Glutamatergic neuron (in vitro differentiated cells): ENCODE measurements at places on chromosomes 5 and 9. TPM values are rescaled to one million over a fixed set of nuclear protein-coding genes. Genes with fewer than 3 reads are reported as not detected.

DNA sequence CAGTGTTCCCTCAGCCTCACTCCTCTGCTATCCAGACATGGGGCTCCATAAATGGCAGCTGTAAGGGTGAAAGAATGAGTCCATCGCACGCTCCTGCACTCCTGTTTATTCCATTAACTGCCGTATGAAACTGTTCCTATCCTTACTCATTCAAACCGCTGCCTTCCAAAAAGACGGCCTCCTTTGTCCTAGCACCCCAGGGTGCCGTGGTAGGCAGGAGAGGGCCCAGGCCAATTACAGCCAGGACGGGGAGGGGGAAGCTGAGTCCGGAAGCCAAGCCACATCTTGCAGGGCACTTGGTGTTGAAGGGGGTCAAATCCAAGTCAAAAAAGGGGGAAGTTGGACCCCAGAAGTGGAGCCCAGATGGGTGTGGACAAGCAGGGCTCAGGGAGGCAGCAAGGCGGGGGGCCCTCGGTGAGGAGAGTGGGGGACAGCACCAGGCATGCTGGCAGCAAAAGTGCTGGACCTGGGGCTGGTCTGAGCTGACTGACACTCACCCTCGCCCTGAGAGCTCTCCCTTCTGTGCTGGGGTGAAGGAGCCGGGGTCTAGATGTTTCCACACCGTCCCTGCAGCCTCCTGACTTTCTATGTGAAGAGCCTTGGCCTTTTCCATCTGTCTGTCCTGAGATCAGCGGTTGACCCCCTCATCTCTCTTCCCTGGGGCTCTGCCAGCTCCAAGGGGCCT, 63.3 kb downstream of the COL23A1 start:
- peaks cover 9% of the 10 kb centered on the region for H3K4me1 ChIP-seq
- H3K36me3 ChIP-seq, result peaks cover 4% of the 10 kb centered on the region
- peaks cover 2% of the 10 kb centered on the region for H3K27me3 ChIP-seq
- no peak overlapping the region for H3K4me3 ChIP-seq
- no peak overlapping the region for H3K27ac ChIP-seq

- H3K4me3 ChIP-seq, result no peak overlapping the region
- no peak overlapping the region for H3K27ac ChIP-seq
- peaks cover 2% of the 10 kb centered on the region for H3K27me3 ChIP-seq
Observed at GRCh38 chr9:83688921-83689320, 18.8 kb downstream of the UBQLN1 start.

DNA sequence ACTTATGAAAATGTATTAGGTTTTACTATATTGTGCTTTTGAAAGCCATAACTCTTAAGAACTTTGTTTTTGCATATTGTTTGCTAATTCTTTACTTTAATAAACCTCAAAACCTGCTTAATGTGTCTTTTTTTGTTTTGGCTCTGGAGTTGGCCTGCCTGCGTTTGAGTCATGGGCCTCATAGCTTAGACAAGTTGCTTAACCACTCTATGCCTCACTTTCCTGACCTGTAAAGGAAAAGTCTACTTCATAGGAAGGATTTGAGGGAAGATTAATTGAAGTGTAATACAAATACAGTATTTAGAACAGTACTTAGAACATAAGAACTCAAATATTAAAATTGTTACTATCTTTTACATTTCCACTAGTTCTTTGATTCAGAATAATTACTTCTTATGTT, 10.3 kb downstream of the SMIM32 start:
- no peak overlapping the region for H3K4me3 ChIP-seq
- no peaks in the 10 kb centered on the region for H3K27me3 ChIP-seq
- H3K4me1 ChIP-seq, result no peaks in the 10 kb centered on the region
- no peak overlapping the region for H3K27ac ChIP-seq
- peaks cover 4% of the 10 kb centered on the region for H3K36me3 ChIP-seq

GRCh38 chr5:96037128-96037527, 75.5 kb upstream of the ELL2 start:
- no peaks in the 10 kb centered on the region for H3K4me1 ChIP-seq
- H3K4me3 ChIP-seq, result no peak overlapping the region
- H3K27ac ChIP-seq, result no peak overlapping the region
- DNase-seq, result no peak
- H3K27me3 ChIP-seq, result peaks cover 2% of the 10 kb centered on the region

- peaks cover 8% of the 10 kb centered on the region for H3K27me3 ChIP-seq
- peaks cover 7% of the 10 kb centered on the region for H3K4me1 ChIP-seq
- H3K36me3 ChIP-seq, result peaks cover 3% of the 10 kb centered on the region
- no peak overlapping the region for H3K27ac ChIP-seq
- H3K4me3 ChIP-seq, result no peak overlapping the region
- no peak for DNase-seq
Observed at GRCh38 chr9:114115654-114116125, 16.6 kb upstream of the KIF12 start.

DNA sequence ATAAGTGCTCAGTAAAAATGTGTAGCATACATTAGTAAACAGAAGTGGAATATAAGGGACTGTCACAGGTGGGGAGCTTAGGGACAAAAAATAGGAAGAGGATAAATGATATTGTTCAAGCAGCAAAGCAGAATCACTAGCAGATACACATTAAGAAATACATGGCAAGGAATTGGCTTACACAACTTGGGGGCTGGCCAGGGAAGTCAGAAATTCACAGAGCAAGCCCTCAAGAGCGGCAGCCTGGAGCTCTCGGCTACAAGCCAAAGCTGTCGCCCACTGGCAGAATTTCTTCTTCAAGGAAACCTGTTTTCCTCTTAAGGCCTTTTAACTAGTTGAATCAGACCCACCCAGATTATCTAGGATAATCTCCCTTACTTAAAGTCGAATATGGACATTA, 73.0 kb upstream of the SMIM23 start:
- H3K4me3 ChIP-seq, result no peak overlapping the region
- peaks cover 5% of the 10 kb centered on the region for H3K4me1 ChIP-seq
- DNase-seq, result no peak

DNA sequence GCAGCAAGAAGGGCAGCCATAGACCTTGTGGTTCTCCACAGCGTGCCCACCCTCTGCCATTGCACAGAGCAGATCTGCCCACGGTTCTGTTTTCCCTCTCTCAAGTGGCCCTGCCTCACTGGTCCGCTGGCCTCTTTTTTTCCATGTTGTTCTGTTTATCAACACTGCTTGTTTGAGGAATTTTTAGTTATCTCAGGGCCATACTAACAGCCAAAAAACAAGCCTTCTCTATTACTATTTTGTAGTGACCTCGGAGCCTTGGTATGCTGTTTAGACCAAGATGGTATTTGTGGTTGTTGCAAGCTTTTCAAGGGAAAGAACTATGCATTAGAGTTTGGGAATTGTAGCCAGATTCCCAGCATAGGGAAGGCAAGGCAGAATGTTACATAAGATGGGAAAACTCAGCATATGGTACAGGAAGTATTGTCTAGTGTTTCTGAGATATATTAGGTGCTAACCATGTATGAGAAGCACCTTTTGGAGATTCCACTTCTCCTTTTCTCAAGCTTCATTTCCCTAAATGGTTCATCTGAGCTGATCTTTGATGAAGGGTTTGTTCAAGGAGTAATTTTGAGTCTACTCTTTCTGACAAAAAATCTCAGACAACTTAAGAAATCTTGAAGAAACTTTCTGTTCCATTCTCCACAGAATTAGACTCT, 54.3 kb downstream of the NUP214 start:
- H3K36me3 ChIP-seq, result no peaks in the 10 kb centered on the region
- H3K4me3 ChIP-seq, result no peak overlapping the region
- H3K4me1 ChIP-seq, result peaks cover 24% of the 10 kb centered on the region
- peak overlapping the region; percentile 18 for H3K27ac ChIP-seq
- DNase-seq, result no peak

GRCh38 chr9:86354818-86355309, 654 bp upstream of the TUT7 start:
- peaks cover 10% of the 10 kb centered on the region for H3K4me1 ChIP-seq
- no peaks in the 10 kb centered on the region for H3K36me3 ChIP-seq
- peak overlapping the region; percentile 36 for H3K27ac ChIP-seq
- no peak for DNase-seq
- peaks cover 7% of the 10 kb centered on the region for H3K27me3 ChIP-seq
- peak overlapping the region; percentile 90 for H3K4me3 ChIP-seq

GRCh38 chr9:673264-673965, 168.1 kb upstream of the DMRT1 start:
- DNase-seq, result no peak
- no peak overlapping the region for H3K4me3 ChIP-seq
- H3K36me3 ChIP-seq, result peaks cover 8% of the 10 kb centered on the region
- peak overlapping the region; percentile 20 for H3K27ac ChIP-seq
- H3K27me3 ChIP-seq, result no peaks in the 10 kb centered on the region

- no peak for DNase-seq
- H3K4me3 ChIP-seq, result no peak overlapping the region
- H3K27ac ChIP-seq, result no peak overlapping the region
- H3K4me1 ChIP-seq, result no peaks in the 10 kb centered on the region
- H3K36me3 ChIP-seq, result no peaks in the 10 kb centered on the region
Observed at GRCh38 chr9:84499969-84500582, 159.5 kb upstream of the SLC28A3 start.

DNA sequence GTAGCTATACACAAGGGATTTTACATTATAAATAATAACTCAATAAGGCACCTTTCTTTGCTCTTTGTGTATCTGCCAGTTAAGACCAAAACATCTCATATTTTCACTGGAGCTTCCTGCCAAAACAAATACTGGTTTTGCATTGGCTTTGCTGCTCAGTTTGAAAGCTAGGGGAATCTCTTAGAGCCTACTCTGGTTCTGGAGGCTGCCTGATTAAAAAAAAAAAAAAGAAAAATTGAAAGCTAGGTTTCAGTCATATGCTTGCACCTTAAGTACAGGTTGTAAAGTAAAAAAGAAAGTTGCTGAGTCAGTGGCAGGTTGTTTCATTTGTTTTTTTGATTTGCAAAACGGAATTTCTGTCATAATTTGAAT, 2.3 kb downstream of the DENND4C start:
- DNase-seq, result no peak
- no peak overlapping the region for H3K4me3 ChIP-seq
- no peak overlapping the region for H3K27ac ChIP-seq
- H3K36me3 ChIP-seq, result no peaks in the 10 kb centered on the region
- H3K27me3 ChIP-seq, result peaks cover 2% of the 10 kb centered on the region

DNA sequence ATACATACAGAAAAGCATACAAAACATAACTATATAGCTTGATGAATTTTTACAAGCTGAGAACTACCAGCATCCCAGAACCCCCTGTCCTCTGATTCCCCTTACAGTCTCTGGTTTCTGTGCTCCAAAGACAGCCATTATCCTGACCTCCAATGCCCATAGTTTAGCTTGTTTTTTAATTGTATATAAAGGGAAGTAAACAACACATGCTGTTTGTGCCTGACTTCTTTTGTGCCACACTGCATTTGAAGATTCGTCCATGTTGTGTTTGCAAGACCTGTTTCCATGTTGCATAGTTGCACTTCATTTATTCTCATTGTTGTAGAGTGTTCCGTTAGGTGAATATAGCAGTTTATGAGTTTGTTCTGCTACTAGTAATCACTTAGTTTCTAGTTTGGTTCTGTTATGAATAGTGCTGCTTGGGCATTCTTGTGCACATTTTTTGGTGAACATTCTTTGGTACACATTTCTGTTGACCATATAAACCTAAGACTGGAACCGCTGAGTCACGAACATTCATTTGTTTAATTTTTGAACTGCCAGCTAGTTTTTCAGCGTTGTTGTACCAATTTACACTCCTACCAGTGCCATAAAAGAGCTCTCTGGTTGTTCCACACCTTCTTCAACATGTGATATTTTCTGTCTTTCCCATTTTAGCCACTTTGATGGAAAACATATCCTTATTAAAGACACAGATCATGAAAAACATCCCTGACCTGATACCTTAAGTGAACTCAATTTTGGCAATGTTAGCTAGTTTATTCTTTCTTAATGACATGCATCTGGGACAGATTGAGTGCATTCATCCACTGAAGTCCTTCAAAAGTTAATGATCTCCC, 78.1 kb upstream of the ANXA1 start:
- H3K4me3 ChIP-seq, result no peak overlapping the region
- H3K27me3 ChIP-seq, result no peaks in the 10 kb centered on the region
- DNase-seq, result no peak
- H3K27ac ChIP-seq, result no peak overlapping the region
- H3K36me3 ChIP-seq, result peaks cover 6% of the 10 kb centered on the region
- H3K4me1 ChIP-seq, result no peaks in the 10 kb centered on the region

GRCh38 chr9:135961811-135962695, 880 bp upstream of the UBAC1 start:
- peak overlapping the region; percentile 90 for H3K4me3 ChIP-seq
- no peaks in the 10 kb centered on the region for H3K36me3 ChIP-seq
- peaks cover 12% of the 10 kb centered on the region for H3K4me1 ChIP-seq
- DNase-seq, result no peak

DNA sequence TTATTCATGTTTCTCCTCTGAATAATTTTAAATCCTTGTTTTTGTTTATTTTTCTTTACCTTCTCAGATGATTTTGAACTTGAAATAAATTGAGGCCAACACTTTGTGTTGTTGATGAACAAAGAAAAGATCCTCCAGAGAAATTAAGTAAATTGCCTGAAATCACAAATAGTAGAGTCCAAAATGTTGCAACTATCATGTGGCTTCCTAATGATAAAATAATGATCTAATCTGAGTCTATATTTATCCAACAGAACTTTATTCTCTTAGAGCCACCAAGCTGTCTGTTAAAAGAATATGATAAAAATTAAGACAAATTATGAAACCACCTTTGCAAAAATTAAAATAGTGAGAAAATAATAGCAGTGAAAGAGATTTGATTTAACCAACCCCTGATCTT, 132.2 kb upstream of the SPEF2 start:
- DNase-seq, result no peak
- H3K27me3 ChIP-seq, result no peaks in the 10 kb centered on the region

DNA sequence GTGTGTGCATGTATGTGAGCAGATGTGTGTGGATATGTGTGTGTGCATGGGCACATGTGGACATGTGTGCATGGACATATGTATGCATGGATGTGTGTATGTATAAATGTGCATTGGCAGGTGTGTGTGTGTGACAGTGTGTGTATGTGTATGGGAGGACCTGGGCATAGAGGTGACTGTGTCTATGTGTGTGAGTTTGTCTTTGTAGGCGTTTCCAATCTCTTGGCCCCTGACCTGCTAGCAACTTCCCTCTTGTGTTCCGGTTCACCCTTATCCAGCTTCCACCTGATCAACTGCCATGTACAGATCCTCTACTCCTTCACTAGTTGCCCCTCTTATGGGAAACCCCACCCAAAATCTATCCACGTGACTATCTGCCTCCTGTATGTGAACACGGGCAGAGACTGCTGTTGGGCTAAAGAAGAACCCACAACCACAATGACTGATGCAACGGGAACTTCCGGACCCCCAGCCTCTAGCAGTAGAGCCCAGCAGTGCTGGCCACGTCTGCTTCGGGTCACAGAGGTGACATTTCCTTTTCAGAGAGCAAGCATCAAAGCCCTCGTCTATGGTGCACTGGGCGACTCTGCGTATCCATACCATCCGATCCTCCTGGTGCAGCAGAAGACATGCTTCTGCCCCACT, 24.9 kb upstream of the GADD45G start:
- no peak overlapping the region for H3K4me3 ChIP-seq
- peaks cover 11% of the 10 kb centered on the region for H3K36me3 ChIP-seq
- DNase-seq, result no peak
- peaks cover 4% of the 10 kb centered on the region for H3K27me3 ChIP-seq

- DNase-seq, result peak; percentile 74
- peaks cover 28% of the 10 kb centered on the region for H3K4me1 ChIP-seq
- H3K27me3 ChIP-seq, result peaks cover 6% of the 10 kb centered on the region
Observed at GRCh38 chr9:126516936-126517832, 96.5 kb upstream of the LMX1B start.

The WDR38 gene
- not detected for total RNA-seq

The RRAGA gene
- 71.8 TPM for total RNA-seq

The NOTCH1 gene
- 64.2 TPM for total RNA-seq
